ENCODE measurements at places on chromosomes 12 and 14. TPM values are rescaled to one million over a fixed set of nuclear protein-coding genes. Genes with fewer than 3 reads are reported as not detected.

- no peak for DNase-seq
These were observed 45.7 kb downstream of the TMEM132C start for GRCh38 chr12:128312661-128313060.

DNA sequence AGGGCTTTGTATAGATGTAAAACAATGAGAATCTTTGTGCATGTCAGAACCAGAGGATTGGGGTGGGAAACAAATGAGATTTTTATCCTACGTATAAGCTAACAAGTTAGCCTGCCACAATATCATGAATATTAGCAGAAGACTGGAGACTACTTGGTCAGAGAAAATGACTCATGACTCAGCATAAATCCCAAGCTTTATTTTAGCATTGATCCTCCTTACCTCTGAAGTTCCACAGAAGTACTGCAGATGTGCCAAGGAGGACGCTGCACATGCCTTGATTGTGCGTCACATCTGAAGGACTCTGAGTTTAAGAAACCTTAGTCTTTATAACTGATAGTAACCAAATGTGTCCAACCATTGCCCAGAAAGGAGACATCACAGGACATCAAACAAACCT is 234.0 kb upstream of the RPL10L start:
- no peak for DNase-seq

The COA8 gene
- total RNA-seq = 33.9 TPM

GRCh38 chr12:5088586-5089264 is 45.0 kb downstream of the KCNA5 start:
- no peak for DNase-seq

DNA sequence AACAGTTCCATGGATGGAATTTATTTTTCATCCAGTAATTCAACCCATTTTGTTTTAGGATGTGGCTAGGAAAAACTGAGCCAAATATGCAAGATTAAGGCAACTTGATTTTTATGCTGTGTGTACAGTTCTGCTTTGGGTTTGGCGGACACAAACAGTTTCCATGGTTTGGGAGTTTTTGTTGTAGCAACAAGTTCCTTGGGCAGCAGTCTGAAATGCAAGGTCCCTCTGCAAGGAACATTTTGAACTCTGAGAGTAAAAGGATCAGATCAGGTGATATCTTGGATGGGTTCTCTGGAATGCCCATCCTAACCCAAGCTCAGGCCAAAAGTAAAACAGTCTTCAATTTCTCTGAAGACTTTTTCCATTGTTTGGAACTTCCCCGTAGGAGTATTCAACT is 161.2 kb downstream of the TMX1 start:
- DNase-seq = no peak

- DNase-seq = peak; percentile 62
These were observed 948 bp downstream of the RIPK3 start for GRCh38 chr14:24338843-24339242.

DNA sequence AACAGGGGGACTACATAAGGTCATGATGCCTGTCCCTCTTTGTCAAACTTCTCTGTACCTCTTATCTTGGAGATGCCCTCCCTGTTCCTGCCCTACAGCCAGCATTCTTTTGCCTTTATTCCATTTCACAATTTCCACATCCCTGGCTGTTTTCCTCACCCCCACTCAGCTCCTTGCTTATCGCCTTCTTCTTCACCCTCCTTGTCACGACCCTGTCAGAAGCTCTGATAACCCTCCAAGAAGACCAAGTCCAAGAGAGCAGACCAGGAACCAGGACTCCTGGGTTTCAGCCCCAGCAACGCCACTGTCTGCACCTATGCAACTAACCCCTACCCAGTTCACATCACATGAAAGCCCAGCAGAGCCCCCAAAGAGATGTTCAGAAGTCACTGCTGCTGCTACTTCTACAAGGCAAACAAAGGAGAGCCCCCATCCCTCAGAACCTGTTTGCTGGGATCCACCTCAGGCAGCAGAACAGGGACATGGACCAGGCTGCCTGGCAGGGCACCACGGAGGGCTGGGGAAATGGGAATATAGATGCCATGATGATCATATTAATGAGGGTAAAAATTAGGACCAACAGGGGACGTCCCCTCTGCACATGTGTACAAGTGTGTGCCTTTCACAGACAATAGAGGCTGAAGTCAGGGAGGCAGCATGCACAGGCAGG is 92.8 kb downstream of the SINHCAF start:
- DNase-seq = no peak

The PGF gene
- 11.2 TPM for total RNA-seq

The CCDC175 gene
- not detected for total RNA-seq

GRCh38 chr12:92556141-92556540 is 146.6 kb upstream of the PLEKHG7 start:
- DNase-seq = no peak

DNA sequence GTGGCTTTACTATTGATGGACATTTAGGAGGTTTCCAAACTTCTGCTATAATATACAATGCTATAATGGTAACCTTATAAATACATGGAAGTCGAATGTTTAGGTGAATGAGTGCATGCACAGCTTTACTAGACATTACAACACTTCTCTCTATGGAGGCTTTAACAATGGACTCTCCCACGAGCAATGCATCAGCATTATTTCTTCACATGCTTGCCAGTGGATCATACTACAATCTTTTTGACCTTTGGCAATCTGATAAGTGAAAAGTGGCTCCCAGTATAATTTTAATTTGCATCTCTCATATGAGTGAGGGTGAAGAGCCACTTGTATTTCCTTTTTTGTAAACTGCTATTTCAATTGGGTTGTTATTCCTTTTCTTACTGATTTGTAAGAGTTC is 18.2 kb downstream of the RDH12 start:
- no peak for DNase-seq

DNA sequence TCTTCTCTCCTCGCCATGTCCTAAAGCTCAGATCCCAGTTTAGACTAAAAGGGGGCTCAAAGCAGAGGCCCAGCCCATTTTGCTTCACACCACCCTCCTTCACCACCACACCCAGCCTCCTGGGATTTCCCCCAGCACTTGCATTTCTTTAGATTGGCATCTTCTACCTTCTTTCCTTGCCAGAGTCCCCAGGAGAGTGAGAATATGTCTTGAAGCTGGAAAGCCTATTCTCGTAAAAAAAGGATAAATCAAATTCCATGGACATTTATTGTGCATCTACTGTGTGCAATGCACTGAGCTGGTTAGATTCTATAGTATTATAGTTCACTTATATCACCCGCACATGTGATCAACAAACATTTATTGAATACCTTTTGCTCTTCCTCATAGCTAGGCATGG is 10.2 kb downstream of the FBXW8 start:
- DNase-seq = no peak

GRCh38 chr14:91693346-91693745 is 38.5 kb downstream of the CATSPERB start:
- DNase-seq = no peak

The FLRT2 gene
- total RNA-seq = 59.6 TPM

DNA sequence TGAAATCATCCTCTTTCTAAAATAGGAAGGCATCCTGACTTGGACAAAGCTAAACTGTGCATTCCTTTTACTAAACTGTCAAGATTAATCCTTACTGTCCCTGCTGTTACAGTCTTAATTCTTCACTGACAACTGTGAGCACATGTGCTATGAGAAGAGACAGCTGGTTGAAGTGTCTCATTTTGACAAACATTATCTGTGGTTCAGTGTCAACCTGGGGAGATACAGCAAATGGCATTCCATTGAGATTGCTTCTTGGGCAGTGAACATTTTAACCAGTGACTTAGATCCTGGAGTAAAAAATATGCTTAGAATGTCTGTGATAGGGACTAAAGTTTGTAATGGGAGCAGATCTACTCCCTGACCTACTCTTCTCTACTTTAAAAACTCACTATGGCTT is 552.6 kb upstream of the ATP2B1 start:
- no peak for DNase-seq

The OTOGL gene
- total RNA-seq = 0.24 TPM

DNA sequence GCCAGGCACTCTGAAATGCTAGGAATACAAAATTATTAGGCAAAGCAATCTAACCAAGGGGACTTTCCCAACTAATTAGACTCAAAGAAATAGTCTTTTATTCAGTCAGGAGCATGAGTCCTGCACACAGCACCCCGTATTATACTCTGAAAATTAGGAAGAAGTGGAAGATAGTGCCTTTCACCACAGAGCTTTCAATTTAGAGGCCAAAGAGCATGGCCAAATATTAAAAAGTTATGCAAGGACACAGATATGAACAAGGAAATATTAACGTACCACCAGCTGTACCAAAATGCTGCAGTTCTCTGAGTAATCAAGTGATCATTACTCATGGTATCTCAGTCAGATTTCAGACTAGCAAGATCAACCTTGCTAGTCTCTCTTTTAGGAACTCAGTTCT is 22.6 kb upstream of the MDM2 start:
- DNase-seq = no peak

- DNase-seq = no peak
These were observed 396.5 kb downstream of the RAD51B start for GRCh38 chr14:68216079-68216478.

DNA sequence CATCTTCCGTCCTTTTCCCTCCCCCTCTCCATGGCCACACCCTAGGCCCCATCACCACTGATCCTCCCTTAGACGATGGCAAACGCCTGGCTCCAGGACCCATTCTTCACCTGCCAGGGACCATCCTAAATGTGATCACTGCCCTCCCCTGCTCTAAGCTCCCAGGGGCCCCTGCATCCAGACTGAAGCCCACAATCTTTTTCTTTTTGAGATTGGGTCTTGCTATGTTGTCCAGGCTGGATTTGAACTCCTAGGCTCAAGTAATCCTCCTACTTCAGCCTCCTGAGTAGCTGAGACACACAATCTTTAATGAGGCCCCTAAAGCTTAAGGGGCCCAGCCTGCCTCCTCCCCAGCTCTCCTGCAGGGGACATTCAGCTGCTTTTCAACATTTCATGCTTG is 15.3 kb downstream of the RBM19 start:
- no peak for DNase-seq

- DNase-seq = no peak
These were observed 36.7 kb upstream of the LGALS3 start for GRCh38 chr14:55092341-55092740.

GRCh38 chr12:24421759-24422158 is 472.3 kb upstream of the SOX5 start:
- no peak for DNase-seq

The RIMBP2 gene
- total RNA-seq = 1.7 TPM

All from posterior vena cava (tissue), 2 donors.